HL-60 (cell line): ENCODE measurements at places on chromosomes 5 and 9.

DNA sequence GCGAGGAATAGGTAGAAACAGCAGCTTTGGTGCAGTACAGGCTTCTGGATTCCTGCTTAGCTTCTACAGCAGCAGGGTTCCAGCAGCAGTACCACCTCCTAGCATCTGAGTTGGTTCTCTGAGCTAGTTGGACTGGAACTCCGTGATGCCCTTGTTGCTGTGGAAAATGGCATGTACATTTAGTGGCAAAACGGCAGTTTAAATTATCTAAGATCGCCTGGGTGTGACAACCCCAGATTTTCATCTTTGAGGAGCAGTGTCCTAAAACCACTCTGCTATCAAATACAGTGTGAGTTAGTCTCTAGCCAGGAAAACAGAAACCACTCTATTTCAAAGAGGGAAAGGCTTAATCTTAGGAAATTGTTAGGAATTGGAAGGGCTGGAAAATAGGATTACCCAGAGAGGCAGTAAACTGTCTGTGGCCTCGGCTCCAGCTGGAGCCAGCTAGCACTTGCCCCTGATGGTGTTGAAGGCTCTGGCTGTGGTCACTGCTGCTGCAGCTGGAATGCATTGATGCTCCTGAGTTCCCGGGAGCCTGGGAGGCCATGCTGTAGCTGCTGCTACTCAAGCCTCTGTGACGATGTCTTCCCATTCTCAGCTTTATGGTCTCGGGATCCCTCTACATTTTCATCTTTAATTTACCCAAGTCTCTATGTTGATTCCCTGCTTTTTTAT is 29.4 kb downstream of the RAD23B start:
- DNase-seq = no peak

DNA sequence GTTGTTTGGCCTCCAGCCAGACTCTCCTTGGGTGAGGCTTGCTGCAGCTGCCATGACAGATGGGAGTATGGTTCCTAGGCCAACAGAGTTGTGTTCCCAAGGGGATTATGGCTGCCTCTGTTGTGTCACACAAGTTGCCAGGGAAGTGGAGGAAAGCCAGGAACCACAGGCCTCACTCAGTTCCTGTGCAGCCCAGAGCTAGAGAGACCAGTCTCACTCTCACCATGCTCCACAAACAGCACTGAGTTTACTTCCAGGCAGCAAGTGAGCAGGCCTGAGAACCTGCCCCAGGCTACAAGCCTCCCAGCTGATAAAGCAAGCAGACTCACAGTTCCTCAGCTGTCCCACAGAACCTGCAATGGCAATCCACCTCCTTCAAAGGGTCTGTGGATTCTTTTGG is 273.6 kb upstream of the TAS2R1 start:
- DNase-seq = no peak

DNA sequence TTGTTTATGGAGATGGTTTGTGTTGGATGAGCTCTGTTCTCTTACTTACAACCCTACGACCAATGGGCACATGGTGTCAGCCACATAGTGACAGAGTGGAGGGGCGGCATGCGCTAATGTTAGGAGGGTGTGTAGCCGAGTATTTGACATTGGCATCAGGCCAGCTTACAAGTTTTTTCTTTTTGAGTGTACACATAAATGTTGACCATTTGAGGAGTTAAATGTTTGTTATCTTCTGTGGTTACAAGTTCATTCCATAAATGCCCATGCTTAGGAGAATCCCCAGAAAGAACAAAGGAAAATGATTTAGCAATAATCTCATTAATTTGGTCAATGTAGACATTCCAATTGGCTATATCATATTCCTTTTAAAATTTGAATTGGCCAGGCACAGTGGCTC is 180.1 kb upstream of the ELL2 start:
- no peak for DNase-seq

DNA sequence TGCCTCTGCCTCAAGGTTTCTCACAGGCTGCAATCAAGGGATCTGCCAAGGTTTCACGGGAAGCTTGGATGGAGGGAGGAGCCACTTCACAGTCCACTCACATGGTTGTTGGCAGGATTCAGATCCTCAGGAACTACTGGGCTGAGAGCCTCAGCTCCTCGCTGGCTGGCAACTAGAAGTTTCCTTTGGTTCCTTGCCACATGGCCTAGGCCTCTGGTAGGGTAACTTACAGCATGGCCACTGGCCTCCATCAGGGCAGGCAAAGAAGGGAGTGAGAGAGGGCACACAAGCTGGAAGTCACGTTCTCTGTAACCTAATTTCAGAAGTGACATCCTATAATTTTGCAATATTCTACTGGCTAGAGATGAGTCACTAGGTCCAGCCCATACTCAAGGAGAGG is 32.2 kb downstream of the SPOCK1 start:
- DNase-seq = no peak

DNA sequence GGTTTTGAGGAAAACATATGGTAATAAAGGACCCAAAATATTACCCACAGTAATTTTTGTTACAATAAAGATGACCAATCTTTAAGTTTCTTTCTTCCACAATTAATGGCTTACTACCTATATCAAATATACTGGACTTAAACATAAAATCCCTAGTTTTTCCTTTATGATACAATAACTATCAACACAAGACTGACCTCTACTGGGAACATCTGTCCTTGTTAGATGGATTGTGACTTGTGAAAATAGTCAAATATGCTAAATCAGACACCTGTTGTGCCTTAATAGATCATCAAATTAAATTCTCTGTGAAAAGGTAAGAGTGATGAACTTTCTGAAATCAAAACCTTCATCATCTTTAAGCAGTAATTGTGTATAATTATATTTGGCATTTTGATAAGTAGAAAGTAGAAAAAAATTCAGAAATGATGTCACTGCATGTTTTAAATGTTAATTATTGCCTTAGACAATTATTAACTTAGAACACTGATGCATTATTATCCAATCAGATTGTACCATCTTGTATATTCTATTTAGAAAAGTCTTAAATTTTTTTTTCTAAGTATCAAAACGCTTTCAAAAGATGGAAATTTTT is 113.6 kb downstream of the DEPDC1B start:
- no peak for DNase-seq

GRCh38 chr5:37005946-37006540 is 129.5 kb downstream of the NIPBL start:
- DNase-seq = no peak

GRCh38 chr5:15704397-15704947 is 204.5 kb downstream of the FBXL7 start:
- no peak for DNase-seq

DNA sequence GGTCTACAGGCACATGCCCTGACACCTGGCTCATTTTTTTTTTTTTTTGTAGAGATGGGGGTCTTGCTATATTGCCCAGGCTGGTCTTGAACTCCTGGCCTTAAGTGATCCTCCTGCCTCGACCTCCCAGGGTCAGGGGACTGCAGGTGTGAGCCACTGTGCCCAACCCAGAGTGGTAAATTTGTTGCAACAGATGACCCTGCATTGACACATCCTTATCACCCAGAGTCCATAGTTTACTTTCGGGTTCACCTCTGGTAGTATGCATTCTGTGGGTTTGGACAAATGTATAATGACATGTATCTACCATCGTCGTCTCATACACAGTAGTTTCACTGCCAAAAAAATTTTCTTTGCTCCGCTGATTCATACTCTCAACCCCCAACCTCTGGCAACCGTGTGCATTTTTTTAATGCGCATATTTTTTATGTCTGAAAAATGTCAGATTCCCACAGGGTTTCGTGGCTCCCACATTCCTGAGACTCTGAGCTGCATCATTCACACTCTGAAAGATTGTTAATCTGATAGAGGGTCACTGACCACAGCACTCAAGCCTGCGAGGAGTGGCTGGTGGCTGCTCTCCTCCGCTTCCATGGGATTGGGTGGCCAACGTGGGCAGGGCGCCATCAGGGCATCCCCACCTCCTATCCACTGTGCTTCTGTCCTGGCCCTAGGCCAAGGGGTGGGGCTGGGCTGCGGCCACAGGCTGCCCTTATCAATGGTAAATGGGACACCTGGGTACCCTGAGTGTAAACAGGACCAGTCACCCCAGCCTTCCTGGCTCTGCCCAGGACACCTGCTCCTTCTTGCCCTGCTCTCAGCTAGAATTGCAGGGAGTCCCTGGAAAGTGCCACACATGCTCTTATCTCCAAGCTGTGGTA is 9.6 kb downstream of the NDST1 start:
- DNase-seq = no peak

DNA sequence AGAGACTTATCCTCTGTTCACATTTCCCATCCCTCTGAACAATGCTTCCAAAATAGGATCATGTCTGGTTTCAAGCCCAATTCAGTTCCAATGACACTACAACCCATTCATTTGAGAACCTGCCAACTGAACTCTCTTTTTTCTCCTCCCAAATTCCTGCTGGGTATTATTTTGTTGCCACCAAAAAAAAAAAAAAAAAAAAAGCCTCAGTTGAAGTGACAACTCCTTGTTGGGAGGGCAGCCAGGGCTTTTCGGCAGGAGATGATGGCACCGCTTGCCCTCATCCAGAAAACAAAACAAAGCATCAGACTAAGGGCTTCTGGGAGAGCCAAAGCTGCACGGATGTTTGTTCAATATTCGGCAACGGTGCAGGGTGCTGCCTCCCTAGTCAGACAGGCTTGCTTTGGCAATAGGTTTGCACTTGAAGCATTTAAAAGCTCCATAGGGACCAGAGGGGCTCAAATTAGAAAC is 30.6 kb upstream of the TRIM32 start:
- DNase-seq = no peak

- peak; percentile 69 for DNase-seq
Measured at GRCh38 chr5:151523335-151523734, 67.8 kb downstream of the FAT2 start.

DNA sequence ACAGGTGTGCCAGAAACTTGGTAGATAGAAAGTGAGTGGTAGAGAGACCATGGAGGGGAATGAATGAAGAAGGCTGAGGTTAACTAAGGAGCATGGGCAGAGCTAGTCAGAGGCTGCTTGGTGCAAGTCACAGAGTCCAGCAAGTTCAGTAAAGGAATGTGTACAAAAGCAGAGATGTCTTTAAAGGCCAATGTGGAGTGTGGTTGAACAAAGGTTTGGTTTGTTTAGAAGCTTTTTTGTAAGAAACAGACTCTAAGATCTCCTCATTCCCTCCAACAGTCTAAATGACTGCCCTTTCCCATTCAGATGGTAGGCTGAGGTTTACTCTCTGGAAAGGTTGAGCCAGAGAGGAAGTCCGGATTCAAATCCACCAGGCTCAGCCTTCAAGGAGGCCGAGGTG is 84.2 kb downstream of the TNC start:
- no peak for DNase-seq

DNA sequence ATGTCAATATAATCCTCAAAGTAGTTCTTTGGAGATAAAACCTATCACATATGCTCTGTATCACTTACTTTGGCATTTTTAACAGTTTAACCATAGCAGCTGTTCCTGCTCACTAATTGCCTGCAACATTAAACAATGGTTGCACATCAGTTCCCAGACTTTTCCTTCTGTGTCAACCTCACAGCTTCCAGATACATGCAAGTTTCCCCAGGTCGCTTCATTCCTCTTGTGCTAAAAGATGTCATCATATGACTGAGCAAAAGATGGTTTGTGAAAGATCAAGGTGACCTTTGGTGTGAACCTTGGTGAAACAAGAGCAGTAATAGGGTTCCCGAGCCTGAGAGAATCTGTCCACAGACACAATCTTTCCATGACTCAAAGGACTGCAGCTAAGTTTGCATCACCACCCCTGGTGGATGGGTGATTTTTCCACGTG is 500.4 kb upstream of the PAPPA start:
- DNase-seq = no peak

- no peak for DNase-seq
Measured at GRCh38 chr5:141882594-141883183, 4.5 kb upstream of the PCDH1 start.

DNA sequence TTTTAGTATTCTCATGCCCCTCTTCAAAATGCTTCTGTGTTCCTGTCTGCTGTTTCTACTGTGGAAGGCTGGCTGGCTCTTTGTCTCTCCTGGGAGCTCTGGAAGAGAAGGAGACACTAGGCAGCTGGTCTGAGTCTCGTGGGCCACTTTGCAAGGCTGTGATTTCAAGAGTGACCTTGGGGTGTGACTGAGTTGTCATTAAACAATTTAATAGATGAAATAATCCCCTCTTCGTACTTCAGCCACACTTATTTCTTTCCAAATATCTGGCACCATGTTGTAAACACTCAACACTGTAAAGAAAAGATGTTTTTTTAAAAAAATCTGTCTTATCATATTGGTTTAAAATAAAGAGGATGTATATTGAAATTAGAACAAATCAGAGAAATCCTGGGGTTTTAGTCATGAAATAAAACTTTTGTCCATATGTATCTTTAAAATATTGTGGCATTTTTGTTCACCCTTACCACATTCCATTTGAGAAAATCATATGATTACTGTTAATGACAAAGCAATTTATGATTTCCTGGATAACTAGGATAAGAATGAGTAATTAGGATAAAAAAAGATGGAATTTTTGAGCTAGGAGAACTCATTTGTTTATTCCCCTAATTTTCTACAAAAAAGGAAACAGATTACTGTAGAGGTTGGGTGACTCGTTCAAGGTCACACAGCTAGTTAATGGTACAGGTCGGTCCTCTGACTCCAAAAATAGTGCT is 200.8 kb downstream of the MAT2B start:
- no peak for DNase-seq

DNA sequence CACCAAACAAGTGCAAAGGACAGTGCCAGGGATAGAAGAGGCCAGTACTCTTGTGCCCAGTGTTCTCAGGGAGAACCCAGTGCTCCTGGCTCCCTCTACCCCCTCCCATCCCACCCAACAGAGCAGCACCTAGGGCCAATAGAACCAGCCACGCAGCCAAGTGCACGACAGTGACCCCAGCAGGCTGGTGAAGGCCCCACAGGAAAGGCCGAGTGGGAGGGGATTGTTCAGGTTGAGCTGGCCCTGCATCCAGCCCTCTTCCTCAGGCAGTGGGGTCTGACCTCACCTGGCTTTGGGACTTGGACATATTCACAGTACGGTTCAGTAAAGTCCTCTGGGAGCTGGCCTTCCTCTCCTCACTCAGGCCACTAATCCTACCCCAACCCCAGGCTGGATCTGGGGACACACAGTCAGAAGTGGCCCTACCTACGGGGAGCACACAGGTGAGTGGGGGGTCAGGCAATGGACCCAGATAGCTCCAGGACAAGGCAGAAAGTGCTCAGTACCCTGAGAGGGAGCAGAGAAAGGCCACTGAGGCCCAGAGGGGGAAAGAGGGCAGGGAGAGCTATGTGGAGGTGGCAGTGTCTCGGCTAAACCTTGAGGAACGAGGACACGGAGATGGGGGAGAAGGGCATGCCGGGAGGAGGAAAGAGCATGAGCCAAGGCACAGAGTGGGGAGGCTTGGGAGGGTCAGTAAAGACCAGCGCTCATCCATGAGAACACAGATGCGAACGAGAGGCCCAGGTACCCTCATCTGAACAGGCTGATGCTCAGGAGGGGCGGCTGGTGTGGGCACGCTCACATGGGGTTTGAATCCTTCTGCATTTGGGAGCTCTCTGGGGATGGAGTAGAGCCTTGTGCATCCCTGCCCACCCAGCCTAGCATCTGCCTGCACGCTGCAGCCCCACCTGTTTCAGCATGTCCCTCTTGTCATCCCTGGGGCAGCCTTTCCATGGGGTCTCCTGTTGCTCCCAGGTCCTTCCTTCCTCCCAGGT is 25.6 kb downstream of the POLR1E start:
- peak; percentile 14 for DNase-seq
